IPS DF 6.9 (cell line): ENCODE measurements at places on chromosomes 2 and 18.

GRCh38 chr2:144190908-144191605, 328.9 kb downstream of the ZEB2 start:
- no peak for DNase-seq

GRCh38 chr2:208491641-208492040, 85.0 kb downstream of the PTH2R start:
- DNase-seq, result no peak

- no peak for DNase-seq
These were observed 9.9 kb downstream of the TNP1 start for GRCh38 chr2:216849987-216850386.

GRCh38 chr18:79382681-79383387, 12.9 kb upstream of the NFATC1 start:
- no peak for DNase-seq

- no peak for DNase-seq
These were observed 152.6 kb upstream of the TTC39C start for GRCh38 chr18:23861805-23862470.
